ENCODE measurements at places on chromosomes 16 and 17.

GRCh38 chr17:10120749-10121148 lies 77.7 kb downstream of the GAS7 start:
- no peak for DNase-seq

- no peak for DNase-seq
Measured at GRCh38 chr16:88754109-88754911, 30.7 kb downstream of the PIEZO1 start.

- DNase-seq, result no peak
Measured at GRCh38 chr16:77885571-77886295, 97.4 kb downstream of the VAT1L start.

DNA sequence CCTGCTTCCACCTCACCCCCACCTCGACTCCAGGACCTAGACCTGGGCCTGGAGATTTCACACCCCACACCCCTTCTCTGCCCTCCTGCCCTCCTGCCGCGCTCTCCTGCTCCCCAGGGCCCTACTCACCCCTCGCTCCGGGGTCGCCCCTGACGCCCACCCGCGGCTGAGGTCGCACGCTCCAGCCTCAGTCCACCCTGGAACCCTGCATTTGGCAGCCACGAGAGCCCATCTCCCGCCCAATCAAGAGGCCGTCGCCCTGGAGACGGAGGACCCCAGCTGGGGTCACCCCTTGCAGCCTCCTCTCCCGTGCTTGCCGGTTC lies 16.1 kb downstream of the TLE7 start:
- DNase-seq, result no peak

DNA sequence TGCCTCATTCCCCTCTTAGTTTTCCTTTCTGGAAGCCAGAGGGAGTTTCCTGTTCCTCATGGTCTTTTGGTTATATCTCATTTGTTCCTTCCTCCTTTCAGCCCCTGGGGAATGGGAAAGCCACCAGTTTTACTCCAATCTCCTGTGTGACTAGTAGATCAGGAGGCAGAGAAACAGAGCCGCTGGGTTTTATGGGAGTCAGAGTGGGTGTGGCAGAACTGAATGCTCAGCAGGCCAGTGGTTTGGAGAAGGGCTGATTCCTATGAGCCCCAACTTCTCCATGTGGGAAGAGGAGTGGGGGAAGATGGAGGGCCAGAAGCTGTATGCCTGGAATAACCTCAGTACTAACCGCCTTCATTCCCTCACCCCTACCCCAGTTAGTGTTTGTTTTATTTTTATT lies 4.1 kb downstream of the DNAH2 start:
- DNase-seq, result no peak

DNA sequence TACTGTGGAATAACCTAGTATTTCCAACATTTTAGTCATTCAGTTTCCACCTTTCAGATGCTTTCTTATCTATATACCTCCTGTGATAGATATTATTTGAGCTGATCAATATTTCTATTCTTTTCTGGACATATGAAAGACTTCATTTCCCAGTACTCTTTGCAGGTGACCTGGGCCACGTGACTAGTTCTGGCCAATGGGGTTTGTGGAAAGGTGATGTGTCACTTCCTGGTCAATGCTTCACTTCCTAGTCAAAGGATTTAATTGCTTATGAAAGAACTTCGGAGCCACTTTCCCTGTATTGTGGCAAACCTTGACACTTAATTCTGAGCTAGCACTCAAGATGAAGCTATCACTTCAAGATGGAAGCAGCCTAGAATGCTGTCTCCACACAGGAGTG lies 248.9 kb upstream of the FOXF1 start:
- no peak for DNase-seq

GRCh38 chr16:9048302-9048700 lies 43.1 kb upstream of the HAPSTR1 start:
- DNase-seq, result no peak

DNA sequence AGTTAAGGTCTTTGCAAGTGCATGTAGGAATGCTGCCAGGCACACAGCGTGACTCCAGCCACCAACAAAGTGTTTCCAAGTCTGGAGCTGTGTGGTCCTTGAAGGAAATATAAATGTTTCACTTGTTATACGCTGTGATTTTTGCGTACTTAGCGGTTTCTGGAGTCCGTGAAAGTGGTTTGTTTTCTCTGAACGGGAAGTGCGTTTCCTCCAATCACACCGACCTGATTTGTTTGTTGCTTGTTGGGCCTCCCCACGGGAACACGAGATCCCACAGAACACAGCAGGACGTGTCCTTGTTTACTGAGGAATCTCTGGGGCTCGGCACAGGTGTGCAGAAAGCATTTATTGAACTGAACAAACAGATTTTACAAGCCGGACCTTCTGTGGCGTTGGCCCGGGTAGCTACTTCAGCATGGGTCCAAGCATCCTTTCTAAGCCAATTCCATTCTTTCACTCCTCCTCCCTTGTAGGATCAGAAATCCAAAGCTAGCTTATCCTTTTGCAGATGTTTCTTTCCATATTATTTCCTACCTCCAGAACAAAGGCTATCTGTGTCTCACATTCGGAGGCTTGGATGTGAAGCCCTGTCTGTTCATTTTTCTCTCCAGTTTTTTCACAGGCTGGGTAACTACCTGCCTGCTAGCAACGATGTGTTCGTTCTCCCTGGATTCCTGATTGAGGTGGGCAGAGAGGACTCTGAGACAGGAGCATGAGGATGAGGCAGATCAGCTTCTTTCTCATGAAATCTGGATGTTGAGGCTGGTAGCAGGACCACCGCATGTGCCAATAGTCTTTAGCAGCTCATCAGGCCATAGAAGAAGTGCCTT lies 44.6 kb downstream of the ABAT start:
- no peak for DNase-seq

- no peak for DNase-seq
Measured at GRCh38 chr17:22272363-22273146, 580.2 kb downstream of the KCNJ18 start.

DNA sequence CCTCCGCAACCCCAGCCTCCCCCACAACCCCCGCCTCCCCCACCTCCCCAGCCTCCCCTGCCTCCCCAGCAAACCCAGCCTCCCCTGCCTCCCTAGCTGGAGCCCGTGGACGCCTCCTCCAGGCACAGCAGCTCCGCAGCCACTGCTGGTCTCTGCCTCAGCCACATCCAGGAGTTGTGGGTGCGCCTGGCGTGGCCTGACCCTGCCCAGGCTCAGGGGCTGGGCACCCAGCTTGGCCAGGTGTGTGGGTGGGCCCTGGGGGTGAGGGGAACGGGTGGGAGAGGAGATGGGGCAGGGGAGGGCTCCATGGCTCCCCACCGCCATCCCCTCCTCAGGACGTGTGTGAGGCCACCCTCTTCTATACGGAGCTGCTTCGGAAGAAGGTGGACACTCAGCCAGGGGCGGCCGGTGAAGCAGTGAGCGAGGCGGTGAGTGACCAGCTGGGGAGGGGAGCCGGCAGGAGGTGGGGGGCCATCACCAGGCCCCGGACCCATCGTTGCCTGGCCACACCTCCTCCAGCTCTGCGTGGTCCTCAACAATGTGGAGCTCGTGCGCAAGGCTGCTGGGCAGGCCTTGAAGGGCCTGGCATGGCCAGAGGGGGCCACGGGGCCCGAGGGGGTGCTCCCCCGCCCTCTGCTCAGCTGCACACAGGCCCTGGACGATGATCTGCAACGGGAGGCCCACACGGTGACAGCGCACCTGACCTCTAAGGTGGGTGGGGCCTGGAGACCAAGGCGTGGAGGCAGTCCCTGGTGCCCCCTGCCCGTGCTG lies 5.8 kb downstream of the TSR3 start:
- no peak for DNase-seq

DNA sequence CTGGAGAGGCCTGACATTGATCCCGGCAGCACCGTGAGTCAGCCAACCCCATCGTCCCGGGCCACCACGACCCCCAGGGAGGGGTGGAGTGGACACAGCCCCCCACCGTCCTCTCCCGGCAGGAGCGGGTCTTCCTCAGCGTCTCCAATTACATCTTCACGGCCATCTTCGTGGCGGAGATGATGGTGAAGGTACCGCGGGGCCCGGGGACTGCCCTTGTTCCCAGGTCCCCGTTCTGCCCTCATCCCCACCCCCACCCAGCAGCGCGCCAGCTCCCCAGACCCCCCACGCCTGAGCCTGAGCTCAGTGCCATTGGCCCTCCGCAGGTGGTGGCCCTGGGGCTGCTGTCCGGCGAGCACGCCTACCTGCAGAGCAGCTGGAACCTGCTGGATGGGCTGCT lies 14.6 kb downstream of the TPSG1 start:
- no peak for DNase-seq

DNA sequence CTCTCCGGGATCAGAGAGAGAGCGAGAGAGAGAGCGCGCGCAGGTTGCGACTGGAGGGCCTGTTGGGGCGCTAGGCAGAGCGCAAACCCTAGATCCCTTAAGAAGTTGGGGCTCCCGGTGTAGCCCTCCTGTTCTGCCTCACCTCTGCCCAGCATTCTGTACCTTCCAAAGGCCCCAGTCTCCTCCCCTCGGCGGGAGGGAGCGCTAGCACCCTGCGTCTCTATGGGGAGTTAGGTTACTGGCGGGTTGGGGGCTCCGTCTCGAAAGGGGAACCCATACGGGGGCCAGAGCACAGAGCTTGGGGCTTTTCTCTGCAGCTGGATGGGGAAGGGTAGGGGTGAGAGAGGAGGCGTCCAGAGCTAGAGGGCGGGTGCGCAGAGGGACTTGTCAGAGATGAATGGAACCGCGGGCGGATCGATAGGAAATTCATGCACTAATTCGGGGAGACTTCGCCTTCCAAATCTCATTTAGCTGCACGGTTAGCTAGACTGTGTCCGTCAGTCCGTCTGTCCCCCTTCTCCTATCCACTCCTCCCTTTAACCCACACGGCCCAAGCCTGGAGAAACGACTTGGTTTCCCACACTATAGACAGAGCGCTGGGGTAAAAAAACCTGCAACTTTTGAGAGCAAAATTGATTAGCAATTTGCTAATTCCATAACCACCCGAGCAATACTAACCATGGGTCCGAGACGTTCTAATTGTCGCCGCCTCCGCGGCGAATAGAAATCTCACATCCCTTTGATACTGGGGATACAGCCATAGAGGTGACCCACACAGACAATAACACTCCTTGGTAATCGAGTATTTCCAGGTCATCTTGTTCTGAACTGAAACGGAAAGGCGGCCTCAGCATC lies 693 bp upstream of the HOXB4 start:
- DNase-seq, result no peak

DNA sequence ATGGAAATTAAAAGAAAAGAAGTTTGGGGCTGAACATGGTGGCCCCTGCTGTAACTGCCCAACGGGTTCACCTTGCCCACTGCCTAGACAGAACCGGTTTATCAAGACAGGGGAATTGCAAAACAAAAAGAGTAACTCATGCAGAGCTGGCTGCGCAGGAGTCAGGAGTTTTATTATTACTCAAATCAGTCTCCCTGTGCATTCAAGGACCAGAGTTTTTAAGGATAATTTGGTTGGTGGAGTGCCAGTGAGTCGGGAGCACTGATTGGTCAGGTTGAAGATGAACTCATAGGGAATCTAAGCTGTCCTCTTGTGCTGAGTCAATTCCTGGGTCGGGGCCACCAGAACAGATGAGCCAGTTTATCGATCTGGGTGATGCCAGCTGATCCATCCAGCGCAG lies 4.4 kb upstream of the SCPEP1 start:
- DNase-seq, result no peak

GRCh38 chr17:63819131-63819530 lies 8.1 kb upstream of the PSMC5 start:
- no peak for DNase-seq

DNA sequence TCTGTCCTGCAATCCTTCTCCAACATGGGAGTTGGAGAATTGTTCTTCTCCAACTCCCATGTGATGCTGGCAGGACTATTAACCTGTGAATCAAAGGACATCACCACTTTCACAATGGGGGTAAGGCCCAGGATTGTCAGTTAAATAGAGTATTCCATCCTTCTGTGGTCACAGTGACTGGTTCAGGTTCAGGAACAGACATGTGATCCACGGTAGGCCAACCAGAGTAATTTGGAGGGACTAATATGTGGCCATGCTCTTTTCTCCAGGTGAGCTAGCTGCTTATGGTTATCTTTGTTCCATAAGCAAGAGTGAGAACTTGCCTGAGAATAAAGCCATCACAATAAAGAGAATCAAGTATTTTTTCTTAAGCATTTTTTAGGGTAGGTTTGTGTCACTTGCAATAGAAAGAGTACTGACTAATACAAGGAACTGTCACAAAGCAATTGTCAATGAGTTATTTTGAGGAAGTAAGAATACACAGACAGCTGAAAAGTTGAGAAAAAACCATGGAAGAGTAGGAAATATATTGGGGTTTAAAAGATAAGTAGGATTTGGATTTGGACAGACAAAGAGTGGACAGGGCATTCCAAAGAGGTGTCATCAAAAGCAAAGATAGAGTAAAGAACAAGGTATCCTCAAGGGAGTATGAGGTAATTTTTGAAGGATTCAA lies 63.4 kb downstream of the BRIP1 start:
- no peak for DNase-seq

DNA sequence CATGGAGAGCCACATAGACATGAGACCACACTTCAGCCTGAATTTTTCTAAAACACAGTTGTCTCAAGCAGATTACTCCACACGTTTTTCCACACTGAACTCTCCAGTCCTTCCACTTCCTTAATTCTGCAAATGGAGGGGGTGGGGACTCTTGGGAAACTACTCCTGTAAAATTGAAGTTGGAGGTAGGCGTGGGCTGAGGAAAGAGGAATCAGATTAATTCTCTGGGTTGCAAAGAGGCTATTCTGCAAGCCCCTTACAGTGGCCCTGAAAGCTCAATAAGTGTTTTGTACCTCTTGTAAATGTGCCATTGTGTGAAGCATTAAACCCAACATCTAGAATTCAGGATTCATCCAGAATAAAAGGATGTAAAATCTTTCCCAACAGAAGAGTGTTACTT lies 9.6 kb downstream of the MARVELD3 start:
- no peak for DNase-seq

DNA sequence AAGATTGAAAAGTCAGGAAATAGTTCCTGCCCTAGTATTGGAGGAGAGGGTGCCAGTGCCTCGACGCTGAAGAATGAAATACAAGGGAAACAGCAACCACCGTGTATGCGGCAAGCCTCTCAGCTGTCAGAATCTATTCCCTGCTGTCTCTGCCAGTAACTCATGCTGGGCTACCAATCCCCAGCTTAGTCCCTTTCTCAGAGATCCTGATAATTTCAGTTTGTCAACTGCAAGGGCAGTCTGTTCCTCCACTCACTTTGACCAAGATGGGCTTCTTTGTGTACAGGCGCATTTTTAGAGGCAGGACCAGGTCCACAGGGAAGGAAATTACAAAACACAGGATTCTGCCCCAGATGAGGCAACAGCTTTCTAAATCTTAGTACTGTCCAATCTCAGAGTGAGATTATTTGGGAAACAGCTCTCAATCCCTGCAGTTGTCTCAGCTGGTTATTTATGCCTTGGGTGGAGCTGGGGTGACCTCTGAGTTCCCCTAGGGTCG lies 1.3 kb downstream of the NQO1 start:
- DNase-seq, result no peak

GRCh38 chr16:11291091-11291703 lies 10.1 kb upstream of the PRM1 start:
- no peak for DNase-seq

- DNase-seq, result no peak
Measured at GRCh38 chr17:76250141-76250540, 9.8 kb upstream of the RNF157 start.
